ENCODE measurements at places on chromosomes 13 and 19. TPM values are rescaled to one million over a fixed set of nuclear protein-coding genes. Genes with fewer than 3 reads are reported as not detected.

MPND gene
- 6.5 TPM for total RNA-seq

SPIB gene
- not detected for total RNA-seq

SYDE1 gene
- 3.8 TPM for total RNA-seq

DNA sequence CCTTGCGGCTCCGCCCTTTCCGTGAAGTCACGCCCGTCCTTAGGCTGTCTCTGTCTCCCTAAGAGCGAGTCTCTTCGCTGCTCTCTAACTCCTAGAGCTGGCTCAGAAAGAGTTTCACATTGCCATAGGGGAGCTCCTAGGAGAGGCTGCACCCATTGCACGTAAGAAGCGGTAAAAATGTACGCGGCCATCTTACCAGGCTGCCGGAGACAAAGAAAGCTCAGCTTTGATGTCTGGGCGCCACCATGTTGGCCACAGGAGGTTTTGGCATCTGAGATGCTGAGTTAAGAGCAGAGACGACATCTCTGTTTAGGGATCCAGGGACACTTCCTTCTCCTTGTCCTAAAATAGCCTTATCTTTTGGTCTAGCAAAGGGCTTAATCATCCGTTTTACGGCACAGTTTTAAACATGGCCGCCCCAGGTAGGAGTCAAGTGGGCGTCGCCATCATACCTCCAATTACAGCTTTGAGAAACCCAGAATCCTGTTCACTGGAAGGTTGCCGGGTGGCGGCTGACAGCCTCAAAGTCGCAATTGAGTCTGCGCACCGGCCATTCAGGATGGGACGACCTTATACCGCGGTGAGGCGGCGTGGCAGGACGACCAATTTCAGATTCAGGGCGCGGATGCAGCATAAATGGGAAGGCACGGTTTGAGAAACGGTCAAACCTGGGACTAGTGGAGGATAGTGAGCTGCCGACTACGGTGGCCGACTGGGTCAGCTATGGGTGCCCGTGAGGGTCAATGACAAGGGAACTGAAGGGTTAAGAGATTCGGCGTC is at the start of gene ZNF793:
TSS of gene ZNF793 (plus strand) at position 553 of the 780 bp plus-strand sequence. CDS start 16,501 bp downstream, outside the sequence.
- peak; percentile 77 for DNase-seq

DNA sequence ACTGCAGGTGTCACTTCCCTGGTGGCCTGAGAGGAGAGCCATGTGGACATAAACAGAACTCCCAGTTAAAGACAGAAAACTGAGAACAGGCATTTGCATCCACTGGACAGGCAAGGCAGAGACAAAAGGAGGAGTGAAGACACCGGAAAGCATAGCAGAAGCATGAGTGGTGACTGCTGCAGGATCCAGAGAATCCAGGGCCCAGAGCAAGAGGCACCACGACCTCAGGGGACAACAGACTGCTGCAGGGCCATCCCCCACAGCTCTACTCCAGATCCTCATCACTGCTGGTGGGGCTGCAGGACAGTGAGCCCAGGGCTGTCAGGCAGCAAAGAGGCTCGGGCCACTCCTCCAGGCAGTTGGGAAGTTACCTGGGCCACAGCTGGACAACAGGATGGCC is 14.5 kb upstream of the ISYNA1 start:
- no peak for DNase-seq

DNA sequence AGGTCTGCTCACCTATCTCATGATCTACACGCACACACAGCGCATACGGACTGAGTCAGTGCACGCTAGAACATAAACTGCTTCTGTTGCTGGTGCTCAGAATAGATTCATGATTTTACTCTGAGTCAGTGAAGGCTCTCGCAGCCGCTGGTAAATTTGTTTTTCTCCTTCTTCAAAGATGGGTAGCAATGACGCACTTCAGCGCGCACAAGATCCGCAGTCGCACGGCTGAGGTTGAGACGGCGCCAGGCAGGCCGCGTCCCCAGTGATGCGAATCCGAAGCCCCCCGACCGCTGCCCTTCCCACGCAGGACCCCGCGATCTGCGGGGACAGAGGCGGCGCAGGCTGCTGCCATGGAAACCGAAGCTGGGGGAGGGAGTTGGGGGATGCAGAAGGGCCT is 103.7 kb upstream of the USP29 start:
- DNase-seq: no peak
